Motor neuron (in vitro differentiated cells): ENCODE measurements at places on chromosomes 4 and X.
A peak's percentile ranks its signal among the peaks of the same experiment; 100 is the strongest.

DNA sequence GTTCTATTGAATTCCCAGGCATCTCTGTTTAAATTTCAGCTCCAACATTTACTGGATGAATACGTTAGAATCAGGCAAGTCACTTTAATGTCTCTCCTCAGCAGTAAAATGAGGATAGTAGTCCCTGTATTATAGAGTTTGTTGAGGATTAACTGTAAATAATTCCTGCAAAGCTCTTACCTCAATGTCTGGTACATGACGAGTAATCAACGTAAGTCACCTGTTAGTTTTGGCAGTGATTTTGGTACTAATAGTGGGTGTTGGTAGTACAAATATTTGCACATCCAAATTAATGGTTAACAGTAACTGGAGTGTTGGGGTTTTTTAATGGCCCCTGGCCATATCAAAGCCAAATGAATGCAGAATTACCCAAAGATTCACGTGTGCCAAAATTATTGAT lies 189.8 kb upstream of the GALNT7 start:
- no peak for ATAC-seq

- ATAC-seq: no peak
These were observed 552.7 kb downstream of the RAPGEF2 start for GRCh38 chr4:159655547-159655946.

- no peak for ATAC-seq
These were observed 10.9 kb upstream of the PGM2 start for GRCh38 chr4:37815591-37815990.

DNA sequence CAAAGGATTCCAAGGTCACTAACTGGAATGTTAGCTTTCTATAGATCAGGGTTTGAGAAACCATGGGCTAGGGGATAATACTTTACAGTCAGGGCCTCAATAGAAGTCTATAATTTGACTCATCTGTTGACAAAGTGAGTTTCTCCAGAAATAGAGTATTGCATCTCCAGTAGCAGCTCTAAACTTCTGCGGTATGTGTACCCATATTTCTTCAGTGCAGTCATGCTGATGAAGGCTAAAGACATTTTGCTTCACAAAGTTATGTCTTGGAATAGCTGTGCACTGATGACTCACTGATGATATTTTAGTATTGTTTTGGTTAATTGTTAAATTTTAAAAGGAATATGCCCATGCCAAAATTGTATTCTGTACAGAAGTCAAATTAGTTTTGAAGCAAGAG lies 464.9 kb upstream of the AMOT start:
- no peak for ATAC-seq

DNA sequence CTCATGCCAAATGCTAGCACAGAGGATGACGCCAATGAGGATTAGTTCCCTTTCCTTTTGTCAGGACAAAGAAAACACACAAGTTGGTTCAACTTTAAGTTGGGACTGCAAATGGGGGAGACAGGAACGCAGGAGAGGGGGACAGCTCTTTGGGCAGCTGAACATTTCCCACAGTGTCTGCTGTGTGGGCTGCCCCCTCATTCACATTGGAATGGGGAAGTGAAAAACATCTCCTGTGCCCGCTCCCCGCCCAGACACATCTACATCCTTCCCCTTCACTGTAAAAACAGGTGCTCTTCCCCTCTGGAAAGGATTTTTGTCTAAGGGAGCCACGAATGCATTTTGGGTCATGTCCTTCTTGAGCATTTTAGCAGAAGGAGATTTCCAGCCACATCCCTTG lies 44.5 kb upstream of the TBC1D9 start:
- ATAC-seq: no peak

GRCh38 chrX:72127332-72127731 lies 4.4 kb downstream of the RTL5 start:
- no peak for ATAC-seq

DNA sequence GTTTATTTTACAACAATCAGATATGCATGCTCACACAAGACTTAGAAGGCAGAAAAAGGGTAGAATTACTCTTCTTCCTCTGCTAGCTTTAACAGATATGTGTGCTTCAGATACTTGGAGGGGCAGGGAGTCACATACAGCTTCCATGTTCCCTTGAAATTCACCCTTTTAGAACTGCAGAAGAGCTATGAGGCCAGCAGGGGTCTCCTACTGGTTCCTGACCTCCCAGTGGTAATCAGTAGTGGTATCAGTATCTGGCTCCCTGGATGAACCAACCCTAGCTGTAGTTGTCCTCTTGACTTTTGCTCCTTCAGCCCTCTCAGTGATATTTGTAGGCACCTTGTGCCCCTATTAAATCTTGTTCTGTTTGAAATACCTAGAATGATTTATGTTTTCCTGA lies 81.5 kb downstream of the RCHY1 start:
- peak; percentile 82 for ATAC-seq

DNA sequence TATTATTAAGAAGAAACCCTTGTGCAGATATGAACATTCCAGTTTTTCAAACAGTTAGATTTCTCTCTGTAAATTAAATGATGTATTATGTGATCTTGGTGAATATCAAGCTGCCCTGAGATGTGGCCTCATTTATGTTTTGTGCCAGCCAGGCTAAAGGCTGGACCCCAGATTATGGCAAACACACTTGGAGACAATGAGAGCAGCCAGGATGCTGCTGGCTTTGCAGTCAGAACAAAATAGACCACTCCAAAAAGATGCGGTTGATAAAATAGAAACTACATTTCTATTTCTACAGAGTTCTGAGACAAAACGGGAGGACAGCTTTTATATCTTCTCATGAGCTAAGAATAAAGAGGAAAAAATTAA lies 296.5 kb downstream of the PPP3CA start:
- ATAC-seq: no peak

DNA sequence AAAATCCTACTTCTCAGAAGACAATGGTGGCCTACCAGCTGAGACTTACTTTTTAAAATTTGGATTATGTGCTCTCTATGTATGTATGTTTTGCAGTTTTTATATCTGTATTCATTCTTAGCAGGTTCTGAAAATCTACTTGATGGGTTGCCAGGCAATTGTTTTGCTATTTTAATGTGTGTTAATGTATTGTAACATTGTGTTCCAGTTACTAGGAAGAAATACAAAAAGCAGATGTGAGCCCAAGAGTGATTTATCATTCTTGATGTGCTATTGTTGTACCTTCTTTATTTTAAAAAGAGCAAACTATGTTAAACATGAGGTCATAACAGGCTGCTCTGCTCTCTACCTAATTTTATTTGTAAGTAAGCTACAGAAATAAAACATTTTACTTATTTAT lies 81.9 kb downstream of the REPS2 start:
- ATAC-seq: peak; percentile 23

- ATAC-seq: no peak
These were observed 11.7 kb upstream of the EXOSC9 start for GRCh38 chr4:121789455-121789854.

GRCh38 chrX:133859860-133860259 lies 125.5 kb downstream of the GPC3 start:
- ATAC-seq: no peak

DNA sequence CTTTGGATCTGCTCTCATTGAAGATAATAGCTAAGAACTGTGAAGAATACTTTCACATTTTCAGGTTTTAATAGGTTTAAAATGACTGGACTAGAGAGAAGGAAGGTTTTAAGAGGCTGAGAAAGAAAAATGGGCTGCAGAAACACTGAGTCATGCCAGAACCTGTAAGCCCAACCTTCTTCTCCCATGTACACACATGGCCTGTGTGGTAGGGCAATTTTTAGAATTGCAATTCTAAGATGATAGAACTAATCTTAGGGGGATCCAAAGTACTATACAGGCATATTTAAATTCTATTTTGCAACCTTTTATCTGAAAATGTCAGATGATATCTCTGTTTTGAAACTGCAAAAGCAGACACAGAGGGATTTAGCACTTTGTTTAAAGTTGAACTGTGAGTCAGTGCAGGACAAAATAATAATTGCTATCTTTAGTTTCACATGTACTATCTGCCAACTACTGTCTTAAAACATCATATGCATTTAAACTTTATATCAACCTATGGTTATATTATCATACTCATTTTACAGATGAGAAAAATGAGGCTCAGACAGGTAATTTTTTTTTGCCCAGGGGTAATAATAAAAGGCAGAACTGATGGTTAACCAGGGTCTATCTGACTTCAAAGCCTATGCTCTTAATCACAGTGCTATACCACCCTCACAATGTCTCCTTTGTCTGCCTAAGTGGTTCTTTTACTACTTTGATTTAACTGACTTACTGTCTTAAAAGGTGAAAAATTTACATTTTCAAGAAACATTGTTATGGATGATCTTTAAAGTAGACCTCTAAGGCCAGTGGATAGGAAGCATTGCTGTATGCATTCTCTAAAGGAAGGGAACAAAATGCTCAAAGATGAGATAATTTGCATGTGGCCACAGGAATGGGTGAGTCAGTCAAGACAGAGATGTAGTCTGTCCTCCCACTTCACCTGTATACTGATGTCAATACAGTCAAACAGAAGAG lies 4.3 kb downstream of the TMPRSS11E start:
- peak; percentile 62 for ATAC-seq

GRCh38 chr4:143184217-143184502 lies 557 bp upstream of the USP38 start:
- peak; percentile 39 for ATAC-seq

- no peak for ATAC-seq
These were observed 50.2 kb upstream of the BCOR start for GRCh38 chrX:40147971-40148370.

GRCh38 chr4:153028535-153028934 lies 92.4 kb downstream of the FHDC1 start:
- no peak for ATAC-seq

- ATAC-seq: no peak
These were observed 144.6 kb downstream of the AMELX start for GRCh38 chrX:11437642-11438379.

DNA sequence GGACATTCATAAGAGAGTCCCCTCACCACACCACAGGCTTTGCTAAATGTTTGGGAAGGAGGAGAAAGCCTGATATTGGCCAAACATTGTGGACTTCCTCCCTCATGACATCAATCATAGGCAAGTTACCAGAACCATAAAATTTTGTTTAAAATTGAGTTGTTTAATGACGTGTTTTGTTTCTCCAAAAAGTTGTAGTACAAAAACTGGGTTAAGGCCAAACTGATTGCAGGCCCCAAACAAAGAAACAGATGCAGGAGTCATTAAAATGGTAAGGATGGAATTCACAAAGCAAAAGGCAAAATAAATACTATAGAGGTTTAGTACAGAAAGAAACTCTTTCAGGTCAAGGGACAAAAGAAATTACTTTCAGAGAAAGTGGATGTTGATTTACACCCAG lies 3.9 kb upstream of the ODAM start:
- no peak for ATAC-seq

DNA sequence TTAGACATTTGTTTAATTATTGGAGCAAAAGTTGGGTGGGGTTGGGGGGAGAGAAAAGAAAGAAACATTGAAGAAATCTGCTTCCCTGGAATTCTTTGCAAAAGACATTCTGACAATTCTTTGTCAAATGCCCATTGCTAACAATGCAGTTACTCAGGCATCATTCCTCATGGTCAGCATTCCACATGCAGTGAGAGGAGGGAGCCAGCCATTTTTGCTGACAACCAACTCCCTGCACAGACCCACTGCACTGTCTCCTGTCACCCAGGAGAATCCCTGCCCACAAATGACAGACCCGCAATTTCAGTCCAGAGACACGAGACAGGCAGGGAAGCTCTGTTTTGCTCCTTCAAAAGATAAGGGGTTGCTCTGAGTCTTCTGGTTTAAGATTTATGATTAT lies 985.1 kb upstream of the SLIT2 start:
- ATAC-seq: no peak

- no peak for ATAC-seq
These were observed 106.8 kb downstream of the CLNK start for GRCh38 chr4:10577508-10578426.

DNA sequence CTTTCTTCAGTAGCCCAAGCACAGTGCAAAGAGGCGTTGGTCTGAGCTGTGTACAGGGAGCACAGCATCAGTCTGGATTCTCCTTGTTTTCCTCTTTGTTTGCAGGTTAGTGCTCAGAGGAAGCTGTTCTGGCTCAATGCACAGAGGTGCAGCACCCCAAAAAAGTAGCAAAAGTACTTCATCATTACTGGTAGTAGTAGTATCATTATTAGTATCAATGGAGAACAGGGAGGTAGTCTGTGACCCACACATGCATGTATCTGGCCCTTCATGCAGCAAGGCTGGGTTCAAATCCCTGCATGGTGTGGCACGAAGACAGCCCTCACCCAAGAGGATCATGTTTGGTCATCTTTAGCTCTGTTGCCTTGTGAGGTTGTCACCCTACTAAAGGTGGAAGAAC lies 68.7 kb downstream of the CXXC4 start:
- ATAC-seq: no peak

- no peak for ATAC-seq
These were observed 72.7 kb upstream of the NALF2 start for GRCh38 chrX:69431420-69431819.

DNA sequence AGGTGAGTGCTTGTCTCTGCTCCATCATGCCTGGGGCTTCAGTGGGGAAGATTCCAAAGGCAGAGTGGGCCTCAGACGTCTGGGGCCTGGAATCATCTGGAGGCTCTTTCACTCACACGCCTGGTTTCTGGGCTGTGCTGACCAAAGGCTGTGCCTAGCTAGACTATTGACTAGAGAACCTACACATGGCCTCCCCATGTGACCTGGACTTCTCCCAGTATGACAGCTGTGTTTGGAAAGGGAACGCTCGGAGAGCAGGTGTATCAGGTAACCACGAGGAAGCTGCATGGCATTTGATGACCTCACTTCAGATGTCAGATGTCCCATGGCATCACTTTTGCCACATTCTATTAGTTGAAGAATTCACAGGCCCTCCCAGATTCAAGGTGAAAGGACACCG lies 51.0 kb downstream of the ADGRL3 start:
- no peak for ATAC-seq

- ATAC-seq: no peak
These were observed 65.7 kb downstream of the CLCN5 start for GRCh38 chrX:49988143-49988542.
